ENCODE measurements at places on chromosomes 1 and 21.

DNA sequence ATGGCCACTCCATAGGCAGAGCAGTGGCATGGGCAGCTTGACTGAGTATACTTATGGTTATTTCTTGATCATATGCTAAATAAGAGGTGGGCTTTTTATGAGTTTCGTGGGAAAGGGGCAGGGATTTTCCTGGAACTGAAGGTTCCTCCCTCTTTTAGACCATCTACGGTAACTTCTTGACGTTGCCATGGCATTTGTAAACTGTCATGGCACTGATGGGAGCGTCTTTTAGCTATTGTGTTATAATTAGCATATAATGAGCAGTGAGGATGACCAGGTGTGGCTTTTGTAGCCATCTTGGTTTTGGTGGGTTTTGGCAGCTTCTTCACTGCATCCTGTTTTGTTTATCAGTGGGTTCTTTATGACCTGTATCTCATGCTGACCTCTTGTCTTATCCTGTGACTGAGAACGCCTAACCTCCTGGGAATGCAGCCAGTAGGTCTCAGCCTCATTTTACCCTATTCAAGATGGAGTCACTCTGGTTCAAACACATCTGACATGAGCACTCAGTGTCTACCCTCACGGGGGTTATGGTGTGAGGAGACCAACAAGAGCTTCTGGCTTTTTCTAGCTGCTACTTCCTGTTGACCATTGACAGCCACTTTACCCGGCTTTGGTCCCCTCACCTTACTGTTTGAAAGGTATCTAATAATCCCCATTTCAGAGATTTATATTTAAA, 71.7 kb downstream of the GALNT2 start:
- DNase-seq, result no peak

DNA sequence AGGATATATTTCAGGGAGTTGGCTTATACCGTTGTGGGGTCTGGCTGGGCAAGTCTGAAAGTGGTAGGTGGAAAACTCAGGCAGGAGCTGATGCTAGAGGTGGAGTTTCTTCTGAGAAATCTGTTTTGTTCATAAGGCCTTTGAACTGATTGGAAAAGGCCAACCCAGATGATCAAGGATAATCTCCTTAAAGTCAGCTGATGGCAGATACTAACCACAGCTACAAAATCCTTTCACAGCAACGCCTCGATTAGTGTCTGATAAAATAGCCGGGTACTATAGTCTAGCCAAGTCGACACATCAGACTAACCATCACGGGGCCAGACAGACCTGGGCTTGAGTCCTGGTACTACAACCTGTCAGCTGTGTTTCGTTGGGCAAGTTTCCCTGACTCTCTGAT, 21.4 kb downstream of the OPRD1 start:
- no peak for DNase-seq

DNA sequence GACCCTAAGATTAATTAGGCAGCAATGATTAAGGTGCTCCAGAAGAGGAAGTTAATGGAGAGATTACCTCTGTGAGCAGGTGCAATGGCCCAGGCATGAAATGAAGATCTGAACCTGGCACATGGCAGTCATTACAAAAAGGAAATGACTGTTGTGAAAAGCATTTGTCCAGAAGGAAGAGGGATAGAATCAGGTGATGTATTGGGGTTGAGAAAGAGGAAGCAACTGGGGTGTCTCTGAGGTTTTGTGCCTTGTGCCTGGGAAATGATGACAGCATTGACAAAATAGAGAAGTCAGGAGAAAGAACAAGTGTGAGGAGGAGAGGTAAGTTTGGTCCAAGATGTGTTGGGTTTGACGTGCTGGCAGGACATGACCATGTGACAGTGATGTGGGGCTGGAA, 5.6 kb downstream of the CRCT1 start:
- DNase-seq, result no peak

DNA sequence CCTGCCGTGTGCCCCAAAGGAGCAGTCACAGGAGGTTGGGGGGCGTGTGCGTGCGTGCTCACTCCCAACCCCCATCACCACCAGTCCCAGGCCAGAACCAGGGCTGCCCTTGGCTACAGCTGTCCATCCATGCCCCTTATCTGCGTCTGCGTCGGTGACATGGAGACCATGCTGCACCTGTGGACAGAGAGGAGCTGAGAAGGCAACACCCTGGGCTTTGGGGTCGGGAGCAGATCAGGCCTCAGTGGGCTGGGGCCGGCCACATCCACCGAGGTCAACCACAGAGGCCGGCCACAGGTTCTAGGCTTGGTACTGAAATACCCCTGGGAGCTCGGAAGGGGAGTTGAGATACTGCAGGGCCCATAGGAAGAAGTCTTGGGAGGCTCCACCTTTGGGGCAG, 23.5 kb downstream of the COL6A1 start:
- no peak for DNase-seq

GRCh38 chr21:41638201-41638790, 128.6 kb downstream of the RIPK4 start:
- no peak for DNase-seq

GRCh38 chr1:201947697-201948008, 1.3 kb upstream of the LMOD1 start:
- DNase-seq, result no peak

Measured in stimulated activated CD8-positive, alpha-beta memory T cell treated with anti-CD3 and anti-CD28 coated beads, Interleukin-7, amount 100 ng/mL, for 1 hour (primary cell).